Spleen (tissue), 13 donors: ENCODE measurements at places on chromosomes 4 and X.

DNA sequence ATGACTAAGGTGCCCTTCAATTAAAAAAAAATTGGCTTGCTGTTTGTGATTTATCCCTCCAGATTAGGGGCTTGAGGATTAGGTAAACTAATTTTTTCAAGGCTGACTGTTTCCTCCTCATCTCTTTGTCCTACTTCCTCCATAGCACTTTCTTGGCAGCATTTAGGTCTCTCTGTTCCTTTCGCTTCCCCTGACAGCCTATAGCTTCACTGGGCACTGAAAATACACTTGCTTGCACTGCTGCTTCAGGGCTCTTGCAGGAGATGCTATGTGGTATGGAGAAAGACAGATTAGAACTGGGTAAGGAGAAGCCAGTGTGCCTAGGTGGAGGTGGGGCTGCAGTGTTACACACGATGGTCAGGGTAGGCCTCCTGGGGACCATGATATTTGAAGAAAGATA, 112.3 kb upstream of the SFRP2 start:
- no peak overlapping the region for H3K27ac ChIP-seq
- no peak for DNase-seq
- no peaks in the 10 kb centered on the region for H3K36me3 ChIP-seq
- H3K27me3 ChIP-seq: no peaks in the 10 kb centered on the region
- H3K4me3 ChIP-seq: no peak overlapping the region
- H3K4me1 ChIP-seq: no peaks in the 10 kb centered on the region

GRCh38 chr4:1683736-1684505, at the start of gene FAM53A:
FAM53A (minus strand) TSS chr4:1684313; CDS start chr4:1668741, 15,572 bp downstream.
- H3K27ac ChIP-seq: peak within 1 kb of the TSS; percentile 80
- peak within 1 kb of the TSS; percentile 77 for H3K4me3 ChIP-seq
- no peak for DNase-seq
- H3K27me3 ChIP-seq: no peaks in the 10 kb centered on the region
- H3K4me1 ChIP-seq: peaks cover 8% of the 10 kb centered on the region

DNA sequence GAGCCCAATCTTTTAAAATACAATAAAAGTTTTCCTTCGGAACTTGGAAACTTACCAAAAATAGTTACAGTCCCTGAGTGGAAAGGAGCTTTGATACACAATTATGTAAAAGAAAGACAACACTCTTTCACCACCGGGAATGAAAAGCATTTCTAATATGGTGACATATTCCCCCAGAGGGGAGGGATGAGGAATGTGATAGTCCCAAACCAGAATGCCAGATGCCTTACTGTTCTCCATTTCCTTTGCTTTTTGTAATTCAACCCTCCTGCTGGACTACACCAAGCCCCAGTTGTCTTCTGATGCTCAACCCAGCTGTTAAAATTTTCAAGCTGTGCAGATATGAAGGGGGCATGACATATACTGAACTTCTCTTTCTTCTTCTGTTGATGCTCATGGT, 4.1 kb downstream of the PRIMPOL start:
- no peak overlapping the region for H3K27ac ChIP-seq
- no peaks in the 10 kb centered on the region for H3K27me3 ChIP-seq
- H3K4me3 ChIP-seq: no peak overlapping the region
- no peak for DNase-seq
- H3K4me1 ChIP-seq: peaks cover 19% of the 10 kb centered on the region

DNA sequence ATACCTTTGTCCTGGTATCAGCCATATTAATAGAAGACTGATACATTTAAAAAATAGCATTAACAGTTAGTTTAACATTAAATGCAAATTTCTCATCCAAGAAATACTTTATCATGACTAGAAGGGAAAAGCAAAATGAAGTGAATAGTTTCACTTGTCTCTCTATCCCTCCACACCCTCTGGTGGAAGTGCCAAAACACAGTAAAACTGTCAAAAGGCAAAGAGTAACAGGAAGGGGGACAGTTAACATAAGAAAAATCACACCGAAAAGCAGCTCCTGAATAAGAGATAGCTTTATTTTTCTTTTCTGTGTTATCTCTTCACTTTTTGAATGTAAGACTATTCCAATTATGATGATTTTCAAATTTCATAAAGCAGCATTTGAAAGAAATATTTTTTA, 187.2 kb downstream of the FBXW7 start:
- H3K36me3 ChIP-seq: no peaks in the 10 kb centered on the region
- H3K27me3 ChIP-seq: no peaks in the 10 kb centered on the region
- H3K4me3 ChIP-seq: no peak overlapping the region
